ENCODE measurements at places on chromosomes 12 and 14. TPM values are rescaled to one million over a fixed set of nuclear protein-coding genes. Genes with fewer than 3 reads are reported as not detected.

DNA sequence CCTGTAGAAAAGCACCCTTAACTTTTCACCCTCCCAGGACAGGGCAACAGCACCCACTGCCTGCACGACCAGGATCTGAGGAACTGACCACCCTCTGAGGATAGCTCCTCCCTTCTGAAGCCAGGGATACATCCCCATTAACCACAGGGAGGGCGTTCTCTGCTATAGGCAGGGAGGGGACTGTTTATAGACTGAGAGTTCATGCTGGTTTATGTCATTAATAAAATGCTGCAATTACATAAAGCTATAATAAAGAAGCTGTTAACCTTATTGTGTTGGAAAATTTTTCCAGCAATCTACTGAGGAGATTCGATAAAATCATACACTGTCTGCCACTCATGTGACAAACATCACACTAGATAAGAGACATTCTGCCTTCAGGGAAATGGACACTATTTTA lies 232.4 kb upstream of the SFSWAP start:
- no peak for DNase-seq

GRCh38 chr12:269191-269590 lies 6.6 kb upstream of the SLC6A13 start:
- DNase-seq: no peak

DNA sequence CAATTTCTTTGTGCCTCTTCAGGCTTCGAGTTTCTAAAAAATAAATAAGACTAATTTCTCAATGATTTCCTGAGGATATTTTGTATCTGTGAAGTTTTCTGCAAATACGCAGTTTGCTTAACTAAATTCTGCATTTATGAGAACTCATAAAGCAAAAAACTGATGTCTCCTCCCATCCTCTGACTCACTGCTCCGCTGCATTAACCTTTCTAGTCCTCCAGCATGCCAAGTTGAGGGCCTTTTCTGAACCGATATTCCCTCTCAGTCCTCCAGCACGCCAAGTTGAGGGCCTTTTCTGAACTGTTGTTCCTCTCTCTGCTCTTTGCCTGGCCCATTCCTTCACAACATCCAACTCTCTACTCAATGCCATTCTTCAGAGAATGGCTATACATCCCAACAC lies 3.2 kb downstream of the IPO8 start:
- no peak for DNase-seq

The VCPKMT gene
- 3.9 TPM for total RNA-seq

The MYH6 gene
- total RNA-seq: not detected

The CLEC4C gene
- total RNA-seq: not detected

Data from omental fat pad (tissue), 4 donors.